ENCODE measurements at places on chromosomes 11 and 22.

DNA sequence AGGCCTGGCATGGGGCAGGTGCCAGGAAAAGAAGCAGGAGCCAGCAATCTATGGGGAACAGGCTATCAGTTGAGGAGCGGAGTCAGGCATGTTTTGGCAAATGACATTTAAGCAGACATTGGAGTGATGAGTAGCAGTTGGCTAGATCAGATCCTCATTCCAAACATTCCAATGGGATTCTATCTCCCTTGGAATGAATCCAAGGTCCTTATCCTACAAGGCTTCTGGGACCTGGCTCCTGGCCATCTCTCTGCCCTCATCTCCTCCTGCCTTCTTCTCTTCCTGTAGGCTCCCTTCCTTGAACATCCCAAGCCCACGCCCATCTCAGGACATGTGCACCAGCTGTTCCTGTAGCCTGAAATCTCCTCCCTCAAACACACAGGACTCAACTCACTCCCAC, 1074.5 kb downstream of the TBC1D22A start:
- no peak for DNase-seq

GRCh38 chr22:50282361-50283155, 12.4 kb upstream of the MAPK11 start:
- no peak for DNase-seq

DNA sequence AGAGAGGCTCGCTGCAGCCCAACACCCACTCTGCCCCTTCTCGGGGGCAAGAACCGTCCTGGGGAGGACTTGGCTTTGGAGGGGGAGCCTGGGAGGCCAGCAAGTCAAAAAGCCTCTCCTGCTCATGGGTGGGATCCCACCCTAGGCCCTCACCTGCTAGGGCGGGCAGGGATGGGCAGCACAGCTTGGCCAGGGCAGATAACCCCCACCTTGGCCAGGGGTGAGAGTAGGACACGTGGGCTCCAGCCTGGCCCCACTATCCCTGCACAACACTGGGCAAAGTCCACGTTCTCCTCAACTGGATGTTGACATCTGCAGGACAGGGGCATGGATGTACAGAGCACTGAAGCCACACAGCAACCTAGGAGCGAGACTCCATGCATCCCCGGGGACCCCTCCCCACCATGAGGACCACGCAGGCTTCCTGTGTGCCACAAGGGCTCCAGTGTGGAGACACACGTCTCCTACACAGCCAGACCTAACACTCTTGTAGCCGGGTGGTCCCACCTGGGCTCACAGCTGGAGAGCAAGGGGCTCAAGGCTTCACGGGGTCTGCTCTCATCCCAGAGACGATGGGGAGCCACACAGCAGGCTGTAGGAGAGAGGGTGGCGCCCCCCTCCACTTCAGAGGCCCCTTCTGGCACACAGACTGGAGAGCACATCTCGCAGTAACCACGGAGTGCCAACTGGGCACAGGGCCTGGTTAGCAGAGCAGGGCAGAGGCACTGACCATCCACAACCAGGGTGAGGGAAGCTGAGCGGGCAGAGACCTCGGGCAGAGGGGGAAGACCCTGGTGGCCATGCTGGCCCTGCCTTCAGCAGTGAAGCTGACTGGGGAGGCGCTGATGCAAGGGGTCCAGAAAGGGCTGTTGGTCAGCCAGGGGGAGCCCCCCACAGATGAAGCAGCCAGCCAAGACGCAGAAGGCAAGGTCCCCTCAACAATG, 171.1 kb downstream of the CRYBB2 start:
- DNase-seq: no peak

DNA sequence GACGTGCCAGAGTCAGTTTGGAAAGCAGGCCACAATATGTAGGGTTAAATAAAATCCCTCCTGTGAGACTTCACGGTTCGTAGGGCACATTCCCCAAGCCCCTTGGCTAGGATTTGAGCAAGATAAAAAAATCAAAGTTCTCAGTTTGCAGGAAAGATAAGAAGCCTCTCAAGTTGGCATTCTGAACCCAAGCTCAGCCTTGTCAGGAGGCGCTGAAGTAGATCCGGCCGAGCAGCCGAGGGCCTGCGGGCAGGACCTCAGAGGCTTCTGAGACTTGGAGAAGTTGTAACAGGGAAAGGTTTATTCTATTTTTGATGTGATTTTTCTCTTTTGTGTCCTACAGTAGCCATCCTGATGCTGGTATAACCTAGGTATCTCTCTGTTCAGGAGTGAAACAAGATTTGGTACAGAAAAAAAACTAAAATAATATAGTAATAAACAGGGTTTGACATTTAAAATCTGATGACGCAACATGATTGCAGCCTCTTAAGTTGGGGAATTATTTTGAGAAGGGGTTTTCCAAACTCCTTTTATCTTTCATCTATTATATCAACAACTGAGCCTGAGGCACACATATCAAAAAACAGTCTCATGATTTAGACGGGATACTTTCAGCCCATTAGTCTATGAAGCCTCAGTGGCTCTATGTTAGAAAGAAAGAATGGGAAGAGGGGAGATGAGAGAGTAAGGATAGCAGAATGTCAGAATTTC, 10.1 kb downstream of the PATE2 start:
- DNase-seq: no peak

GRCh38 chr11:124769806-124770774, 8.0 kb upstream of the ESAM start:
- no peak for DNase-seq

GRCh38 chr11:33706966-33707365, 6.3 kb upstream of the C11orf91 start:
- no peak for DNase-seq

DNA sequence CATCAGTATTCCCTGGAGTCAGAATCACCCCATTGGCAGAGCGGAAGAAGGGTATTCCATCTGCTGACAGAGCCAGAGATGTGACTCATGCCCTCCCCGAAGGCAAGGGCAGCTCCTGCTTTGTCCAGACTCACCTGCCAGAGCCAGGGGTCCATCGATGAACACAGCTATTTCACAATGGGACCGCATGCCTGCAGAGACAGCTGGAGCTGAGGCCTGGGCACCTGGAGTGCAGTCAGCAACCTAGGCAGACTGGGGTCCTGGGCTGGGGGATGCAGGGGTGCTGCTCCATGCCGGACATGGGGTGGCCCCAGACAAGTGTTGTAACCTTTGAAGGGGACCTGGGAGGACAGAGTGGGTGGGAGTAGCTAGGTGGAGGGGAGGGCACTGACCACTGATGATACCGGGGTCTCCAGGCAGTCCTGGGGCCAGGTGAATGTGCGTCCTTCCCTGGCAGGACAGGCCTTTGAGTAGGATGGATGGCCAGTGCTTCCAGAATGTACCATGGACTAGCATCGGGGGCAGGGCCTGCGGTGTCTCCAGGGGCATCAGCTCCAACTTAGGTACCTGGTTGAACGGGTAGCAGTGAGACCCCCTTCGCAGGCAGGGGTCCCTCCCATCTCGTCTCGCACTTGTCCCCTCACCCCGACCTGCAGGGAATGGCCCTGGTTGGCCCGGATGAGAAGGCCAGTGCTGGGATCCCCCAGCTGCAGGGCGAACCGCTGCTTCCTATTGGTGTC, 1.7 kb downstream of the TRPT1 start:
- DNase-seq: no peak

DNA sequence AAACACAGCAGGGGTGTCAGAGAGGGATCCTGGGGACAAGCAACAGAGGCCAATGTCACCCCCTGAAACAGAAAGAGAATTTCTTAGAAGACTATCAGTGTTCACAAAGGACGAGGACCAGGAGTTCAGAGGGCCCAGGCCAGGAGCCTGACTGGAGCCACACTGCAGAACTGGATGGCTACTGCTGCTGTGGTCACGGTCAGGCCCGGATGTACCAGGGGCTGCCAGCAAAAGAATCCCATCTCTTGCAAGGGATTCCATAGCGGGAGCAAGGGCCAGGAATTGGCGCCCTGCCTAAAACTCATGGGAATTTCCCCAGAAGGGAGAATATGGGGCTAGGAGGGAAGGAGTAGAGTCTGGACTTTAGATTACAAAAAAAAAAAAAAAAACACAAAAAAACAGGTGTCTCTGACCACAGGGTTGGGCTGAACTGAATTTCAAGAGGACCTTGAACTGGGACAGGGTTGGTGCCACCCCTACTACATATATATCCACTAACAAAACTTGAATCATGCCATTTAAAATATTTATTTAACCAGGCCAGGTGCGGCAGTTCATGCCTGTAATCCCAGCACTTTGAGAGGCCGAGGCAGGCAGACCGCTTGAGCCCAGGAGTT, 15.7 kb upstream of the KCTD14 start:
- DNase-seq: no peak

DNA sequence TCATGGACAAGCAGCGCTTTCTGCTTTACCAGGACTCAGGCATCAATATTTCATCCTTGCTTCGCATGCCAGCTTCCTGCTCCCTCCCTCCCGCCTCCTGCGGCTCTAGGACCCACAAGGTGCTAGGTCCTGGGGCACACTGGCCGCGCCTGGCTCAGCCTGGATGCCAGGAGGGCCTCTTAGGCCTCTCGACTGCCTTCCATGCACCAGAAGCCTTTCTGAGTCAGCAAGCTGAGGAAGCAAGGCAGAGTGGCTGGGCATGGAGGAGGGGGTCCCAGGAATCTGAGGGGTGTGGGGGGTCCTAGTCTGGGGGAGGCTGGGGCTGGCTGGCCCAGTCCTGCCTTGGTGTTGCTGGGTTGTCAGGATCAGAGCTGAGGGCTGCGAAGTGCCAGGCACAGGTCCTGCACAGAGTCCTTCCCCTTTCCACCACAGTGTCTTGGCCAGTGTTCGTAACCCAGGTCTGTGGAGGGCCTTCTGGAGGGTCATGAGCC, 61.0 kb upstream of the THY1 start:
- no peak for DNase-seq

- DNase-seq: no peak
These were observed 73.7 kb upstream of the OR4B1 start for GRCh38 chr11:48142889-48143288.

DNA sequence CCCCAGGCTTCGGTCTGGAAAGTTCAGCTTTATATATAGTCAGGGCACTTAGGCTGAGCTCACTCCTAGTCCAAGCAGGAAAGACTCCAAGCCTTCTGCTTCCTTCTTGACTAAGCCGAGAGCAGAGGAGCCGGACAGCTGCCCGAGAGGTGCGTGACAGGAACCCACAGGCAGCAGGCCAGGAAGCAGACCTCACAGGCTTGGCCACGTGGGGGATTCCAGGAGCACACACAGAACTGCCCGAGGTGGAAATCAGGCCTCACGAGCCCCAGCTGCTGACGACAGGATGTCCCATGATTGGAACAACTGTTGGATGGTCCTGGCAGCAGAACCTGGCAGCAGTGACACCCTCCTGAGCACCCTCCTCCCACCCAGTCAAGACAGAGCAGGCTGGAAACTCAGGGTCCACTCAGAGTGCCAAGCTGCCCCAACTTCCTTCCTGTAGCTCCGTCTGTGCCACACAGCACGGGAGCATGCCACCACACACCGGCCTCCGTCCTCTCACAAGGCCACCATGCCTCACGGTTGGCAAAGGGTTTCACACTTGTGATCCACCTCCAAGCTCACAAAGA, 5.4 kb downstream of the PLA2G6 start:
- peak; percentile 71 for DNase-seq

- DNase-seq: no peak
These were observed 2.1 kb downstream of the ADAMTS8 start for GRCh38 chr11:130426223-130426836.

DNA sequence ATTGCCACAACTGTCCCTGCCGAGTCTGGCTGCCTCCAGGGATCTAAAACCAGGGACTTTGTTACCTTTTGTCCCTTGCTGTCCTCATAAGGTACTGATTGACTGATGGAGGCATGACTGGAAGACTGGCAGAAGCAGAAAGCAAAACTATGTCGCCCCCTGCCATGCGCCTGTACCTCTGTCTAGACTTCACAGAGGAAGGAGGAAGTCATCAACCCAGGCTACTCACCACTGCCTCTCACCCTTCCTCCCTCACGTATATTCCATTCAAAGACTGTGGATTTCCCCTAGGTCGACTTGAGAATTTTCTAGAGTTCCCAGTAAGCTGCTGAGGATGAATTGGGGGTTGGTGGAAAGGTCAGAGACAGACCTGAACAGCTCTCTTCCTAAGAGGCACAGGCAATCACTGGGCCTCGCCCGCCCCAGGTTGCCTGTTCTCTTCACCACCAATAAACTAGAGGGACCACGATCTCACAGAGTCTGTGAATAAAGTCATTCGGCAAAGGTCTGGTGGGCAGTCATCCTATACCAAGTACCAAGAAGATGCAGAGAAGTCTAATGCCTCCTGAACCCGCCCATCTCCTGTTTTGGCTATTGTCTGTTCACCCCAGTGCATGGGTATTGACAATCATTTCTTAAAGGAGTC, 27.5 kb upstream of the CHST1 start:
- DNase-seq: no peak

- DNase-seq: no peak
These were observed 132.1 kb upstream of the DDI1 start for GRCh38 chr11:103904324-103904667.

DNA sequence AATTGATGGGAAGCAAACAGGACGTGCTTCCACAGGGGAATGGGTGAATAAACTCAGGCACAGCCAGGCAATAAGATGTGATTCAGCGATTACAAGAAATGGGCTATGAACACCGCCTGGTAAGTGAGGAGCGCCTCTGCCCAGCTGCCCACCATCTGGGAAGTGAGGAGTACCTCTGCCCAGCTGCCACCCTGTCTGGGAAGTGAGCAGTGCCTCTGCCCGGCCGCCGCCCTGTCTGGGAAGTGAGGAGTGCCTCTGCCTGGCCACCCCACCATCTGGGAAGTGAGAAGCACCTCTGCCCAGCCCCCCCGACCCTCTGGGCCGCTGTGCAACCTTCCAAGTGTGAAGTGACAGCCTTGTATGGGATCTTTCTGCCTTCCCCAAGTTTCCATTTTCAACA, 73.2 kb upstream of the PRR5 start:
- no peak for DNase-seq
